ENCODE measurements at places on chromosomes 6 and 20.

GRCh38 chr20:60071965-60072364, 113.7 kb downstream of the CDH26 start:
- no peak for DNase-seq

DNA sequence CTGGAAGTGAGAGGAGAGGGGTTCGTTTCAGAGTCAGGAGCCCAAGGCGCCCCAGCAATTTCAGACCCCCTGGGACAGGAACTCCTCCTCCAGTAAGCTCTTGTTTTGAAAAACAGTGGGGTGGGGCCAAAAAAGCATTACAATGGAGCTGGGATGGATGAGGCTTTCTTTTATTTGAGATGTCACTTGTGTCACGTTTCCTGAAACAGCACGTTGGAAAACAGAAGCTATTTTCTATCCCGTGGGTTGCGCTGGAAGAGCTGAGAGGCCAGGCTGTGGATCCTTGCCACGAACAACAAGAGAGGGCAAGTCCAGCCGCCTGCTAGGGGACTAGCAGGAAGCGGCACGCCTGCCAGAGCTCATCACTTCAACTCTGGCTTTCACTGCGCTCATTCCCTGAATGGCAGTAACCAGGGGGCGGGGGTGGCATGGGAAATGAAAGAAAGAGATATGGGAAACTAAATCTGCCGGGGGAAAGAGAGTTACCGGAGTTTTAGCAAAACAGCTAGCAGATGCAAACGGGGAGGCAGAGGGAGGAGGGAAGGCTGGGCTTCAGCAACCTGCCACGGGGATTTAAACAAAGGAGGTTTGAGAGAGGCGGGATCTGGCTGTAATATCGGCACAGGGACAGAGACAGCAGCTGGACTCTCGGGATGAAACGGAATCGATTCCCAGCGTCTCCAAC, 34.6 kb downstream of the GCNT2 start:
- peak; percentile 83 for DNase-seq

DNA sequence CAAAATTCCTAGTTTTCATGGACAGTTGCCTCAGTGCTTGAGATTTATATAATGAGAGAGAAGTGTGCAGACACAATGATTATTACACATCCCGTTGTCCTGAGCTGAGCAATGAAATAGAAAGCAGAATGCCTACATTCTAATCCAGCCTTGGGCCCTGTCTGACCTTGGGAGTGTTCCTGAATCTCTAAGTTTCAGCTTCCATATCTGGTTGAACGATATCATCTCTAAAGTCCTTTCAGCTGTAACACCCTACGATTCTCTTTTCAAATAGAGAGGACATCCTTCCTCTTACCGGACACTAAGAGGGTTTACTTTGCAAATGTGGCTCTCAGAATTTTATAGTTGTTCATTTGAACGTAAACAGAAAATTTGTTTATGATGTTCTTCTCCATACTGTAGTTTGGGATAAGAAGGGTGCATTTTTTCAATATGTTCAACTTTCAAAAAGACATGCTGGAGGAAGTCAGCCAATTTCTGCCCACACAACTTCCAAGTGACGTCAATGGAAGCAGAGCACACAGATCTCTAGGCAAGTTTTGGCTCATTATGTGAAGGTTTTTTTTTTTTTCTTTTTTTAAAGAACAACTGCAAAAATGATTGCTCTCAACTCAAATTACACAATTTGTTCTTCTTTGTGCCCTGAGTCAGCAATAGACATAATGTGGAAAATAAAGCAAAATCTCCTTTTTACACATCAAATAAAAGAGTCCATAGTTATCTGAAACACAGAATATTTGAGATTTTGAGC, 50.4 kb downstream of the PDE7B start:
- no peak for DNase-seq

GRCh38 chr6:143328876-143329275, 121.6 kb downstream of the ADAT2 start:
- DNase-seq: no peak

GRCh38 chr6:41901882-41902519, 6.8 kb upstream of the USP49 start:
- peak; percentile 38 for DNase-seq

DNA sequence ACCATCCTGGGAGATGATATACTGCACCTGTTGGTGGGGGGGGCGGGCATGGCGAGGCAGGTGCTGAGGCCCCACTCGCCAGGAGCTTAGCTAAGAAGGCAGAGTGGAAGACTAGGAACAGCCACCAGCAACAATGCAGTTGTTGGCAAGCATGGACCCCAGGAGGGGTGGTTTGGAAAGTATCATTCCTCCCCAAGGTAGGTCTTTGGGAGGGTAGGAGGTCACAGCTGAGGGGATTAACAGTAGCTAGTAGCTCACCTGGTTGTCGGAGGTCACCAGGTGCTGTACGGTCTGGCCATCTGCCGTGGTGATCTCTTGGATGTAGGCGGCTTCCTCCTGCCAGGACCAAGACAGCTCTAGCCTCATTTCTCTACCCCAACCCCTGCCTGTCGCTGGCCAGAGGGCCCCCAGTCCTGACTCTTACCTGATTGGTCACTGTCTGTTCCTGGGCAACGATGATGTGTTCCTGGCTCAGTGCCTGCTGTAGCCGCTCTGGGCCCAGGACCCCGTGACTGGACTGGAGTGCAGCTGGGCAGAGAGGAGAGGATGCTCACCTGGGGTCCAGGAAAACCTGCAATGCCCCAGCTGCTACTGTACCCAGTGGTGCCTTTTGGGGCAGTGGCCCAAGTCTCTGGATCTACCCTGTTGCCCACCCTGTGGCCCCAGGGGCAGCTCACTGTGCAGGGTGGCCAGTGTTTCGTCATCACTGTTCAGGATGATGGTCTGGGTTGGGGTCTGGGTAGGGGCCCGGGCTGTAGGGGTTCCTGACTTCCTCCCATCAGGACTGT, 15.3 kb downstream of the PCIF1 start:
- no peak for DNase-seq

GRCh38 chr6:11902527-11902926, 109.6 kb upstream of the HIVEP1 start:
- DNase-seq: no peak

GRCh38 chr20:12161734-12162133, 244.0 kb downstream of the BTBD3 start:
- no peak for DNase-seq

- DNase-seq: no peak
These were observed 12.7 kb downstream of the SPDEF start for GRCh38 chr6:34543421-34543820.

DNA sequence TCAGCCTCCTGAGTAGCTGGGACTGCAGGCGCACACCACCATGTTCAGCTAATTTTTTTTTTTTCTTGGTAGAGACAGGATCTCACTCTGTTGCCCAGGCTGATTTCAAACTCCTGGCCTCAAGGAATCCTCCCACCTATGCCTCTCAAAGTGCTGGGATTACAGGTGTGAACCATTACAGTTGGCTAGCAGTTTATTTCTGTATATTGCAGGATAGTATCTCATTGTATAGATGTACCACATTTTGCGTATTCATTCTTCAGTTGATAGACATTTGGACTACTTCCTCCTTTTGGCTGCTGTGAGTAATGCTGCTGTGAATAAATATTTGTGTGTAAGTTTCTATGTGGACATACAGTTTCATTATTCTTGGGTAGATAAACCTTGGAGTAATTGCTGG, 32.9 kb downstream of the ASXL1 start:
- DNase-seq: no peak

DNA sequence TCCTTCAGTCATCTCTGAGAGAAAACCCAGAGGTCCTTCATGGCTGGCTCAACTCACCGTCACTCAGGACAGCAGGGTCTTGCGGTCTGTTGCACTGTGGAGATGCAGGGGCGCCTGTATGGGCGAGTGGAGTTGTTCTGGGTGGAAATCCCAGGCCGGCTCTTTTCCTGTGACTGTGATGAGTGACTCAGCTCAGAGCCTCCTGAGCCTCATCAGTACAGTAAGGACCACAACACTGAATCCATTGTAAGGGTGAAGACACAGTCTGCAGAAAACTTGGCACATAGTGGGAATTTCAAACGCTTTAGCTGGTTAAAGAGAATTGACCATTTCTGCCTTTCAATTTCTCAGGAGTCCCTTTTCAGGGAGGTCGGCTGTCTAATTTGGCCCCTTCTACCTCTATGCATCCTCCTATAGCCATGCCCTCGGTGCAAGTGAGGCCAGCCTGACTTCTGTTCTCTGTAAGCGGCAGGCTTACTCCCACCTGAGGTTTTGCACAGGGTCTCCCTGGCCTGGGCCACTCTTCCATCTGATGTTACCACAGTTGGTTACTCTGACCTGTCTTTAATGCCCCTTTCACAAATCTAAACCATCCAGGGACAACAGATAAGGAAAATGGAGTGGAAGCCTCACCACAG, 35.5 kb upstream of the TBXT start:
- no peak for DNase-seq

- DNase-seq: no peak
These were observed 191.4 kb downstream of the NKAIN2 start for GRCh38 chr6:123994891-123995635.

- no peak for DNase-seq
These were observed 9.1 kb upstream of the ANKRD60 start for GRCh38 chr20:58237318-58238132.

- DNase-seq: no peak
These were observed 1.2 kb upstream of the PARD6B start for GRCh38 chr20:50729901-50730764.

GRCh38 chr20:39298571-39299506, 336.7 kb downstream of the DHX35 start:
- DNase-seq: no peak

GRCh38 chr6:110185879-110186278, 5.7 kb downstream of the CDC40 start:
- DNase-seq: no peak

GRCh38 chr20:32893263-32894025, 34.7 kb downstream of the EFCAB8 start:
- no peak for DNase-seq

DNA sequence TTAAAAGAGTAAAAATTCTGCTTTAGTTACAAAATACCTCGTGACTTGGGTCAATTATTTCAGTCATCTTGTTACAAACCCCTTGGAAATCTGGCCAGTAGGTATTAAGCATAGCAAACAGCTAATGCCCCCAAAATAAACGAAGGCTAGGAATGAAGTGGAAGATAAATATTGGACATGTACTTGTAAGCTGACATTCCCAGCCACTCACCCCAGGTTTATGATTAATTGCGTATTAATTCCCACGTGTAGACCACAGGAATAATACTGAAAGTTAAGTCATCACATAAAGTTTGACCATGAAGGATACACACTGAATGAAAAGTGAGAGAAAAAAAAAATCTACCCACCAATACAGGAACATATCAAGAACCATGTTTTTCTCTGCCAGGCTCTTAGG, 936.5 kb upstream of the ADGRB3 start:
- DNase-seq: no peak

DNA sequence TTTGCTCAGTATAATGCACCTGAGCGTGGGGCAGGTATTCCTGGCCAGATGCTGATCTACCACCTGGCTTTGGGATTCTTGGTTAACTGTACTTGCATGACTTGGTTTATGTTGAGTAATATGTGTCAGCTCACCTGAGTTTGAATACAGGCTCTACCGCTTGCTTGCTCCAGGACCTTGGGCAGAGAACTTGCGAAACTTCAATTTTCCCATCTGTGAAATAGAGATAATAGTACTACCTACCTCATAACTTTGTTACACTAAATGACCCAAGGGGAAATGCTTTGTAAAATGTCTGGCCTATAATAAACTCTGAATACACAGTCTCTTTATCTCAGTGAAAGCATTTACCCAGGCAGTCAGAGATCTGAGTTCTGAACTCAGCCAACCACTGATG, 51.8 kb downstream of the SCAND1 start:
- DNase-seq: no peak

- no peak for DNase-seq
These were observed 308.2 kb downstream of the GJA1 start for GRCh38 chr6:121743691-121744090.

DNA sequence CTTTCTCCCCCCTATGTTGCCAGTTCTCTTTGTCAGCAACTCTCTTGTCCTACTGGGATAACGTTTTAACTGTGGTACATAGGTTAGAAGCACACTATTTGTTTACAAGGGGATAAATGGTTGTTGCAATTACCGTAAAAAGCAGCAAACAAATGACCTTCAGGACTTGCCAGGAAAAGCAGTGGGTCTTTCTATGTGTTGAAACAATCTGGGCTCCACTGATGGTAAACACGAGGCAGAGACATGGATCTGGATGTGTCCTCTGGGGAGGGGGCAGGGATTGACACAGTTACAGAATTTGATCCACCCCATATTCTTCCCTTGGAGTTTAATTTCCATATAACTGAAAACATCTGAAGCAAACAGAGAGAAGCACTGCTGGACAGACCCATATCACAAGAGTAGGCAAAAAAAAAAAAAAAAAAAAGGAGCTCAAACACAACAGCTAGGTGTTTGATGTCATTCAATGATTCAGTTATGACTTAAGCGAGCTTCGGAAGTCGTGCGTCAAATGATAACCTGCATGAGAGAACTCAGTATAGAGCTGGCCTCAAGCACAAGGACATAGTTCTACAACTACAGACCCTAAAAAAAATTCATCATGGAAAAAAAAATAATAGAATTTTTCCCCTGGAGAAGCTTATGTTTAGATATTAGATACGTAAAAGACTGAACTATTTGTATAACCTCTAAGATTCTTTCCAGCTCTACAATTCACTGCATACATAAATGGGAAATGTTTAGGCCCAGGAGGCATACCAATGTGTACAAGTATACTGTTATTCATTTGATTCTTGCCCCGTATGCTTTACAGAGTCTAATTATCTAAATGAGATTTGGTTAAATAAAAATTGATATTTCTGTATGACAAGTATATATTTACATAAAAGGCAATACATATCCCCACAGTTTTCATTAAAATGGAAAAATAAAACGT, 127.7 kb downstream of the ALDH8A1 start:
- no peak for DNase-seq

DNA sequence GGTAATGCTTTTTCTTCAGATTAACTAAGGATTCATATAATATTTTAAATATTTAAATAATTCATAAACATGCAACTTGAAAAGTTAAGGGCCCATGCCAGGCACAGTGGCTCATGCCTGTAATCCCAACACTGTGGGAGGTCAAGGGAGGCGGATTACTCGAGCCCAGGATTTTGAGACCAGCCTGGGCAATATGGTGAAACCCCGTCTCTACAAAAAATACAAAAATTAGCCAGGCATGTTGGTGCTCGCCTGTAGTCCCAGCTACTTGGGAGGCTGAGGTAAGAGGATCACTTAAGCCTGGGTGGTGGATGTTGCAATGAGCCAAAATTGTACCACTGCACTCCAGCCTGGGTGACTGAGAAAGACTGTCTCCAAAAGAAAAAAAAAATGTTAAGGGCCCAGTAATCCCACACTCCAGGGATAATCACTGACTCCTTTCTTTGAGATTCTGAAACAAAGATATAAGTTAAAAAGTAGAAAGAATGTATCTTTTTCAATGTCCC, 7.9 kb upstream of the RIN2 start:
- no peak for DNase-seq

- peak; percentile 76 for DNase-seq
These were observed 219.8 kb upstream of the ARID1B start for GRCh38 chr6:156557251-156557910.

- peak; percentile 39 for DNase-seq
These were observed 26.8 kb downstream of the ERGIC3 start for GRCh38 chr20:35568645-35569044.

Measured in ELF-1 (cell line).